ENCODE measurements at places on chromosomes 3 and 15.
A peak's percentile ranks its signal among the peaks of the same experiment; 100 is the strongest.

DNA sequence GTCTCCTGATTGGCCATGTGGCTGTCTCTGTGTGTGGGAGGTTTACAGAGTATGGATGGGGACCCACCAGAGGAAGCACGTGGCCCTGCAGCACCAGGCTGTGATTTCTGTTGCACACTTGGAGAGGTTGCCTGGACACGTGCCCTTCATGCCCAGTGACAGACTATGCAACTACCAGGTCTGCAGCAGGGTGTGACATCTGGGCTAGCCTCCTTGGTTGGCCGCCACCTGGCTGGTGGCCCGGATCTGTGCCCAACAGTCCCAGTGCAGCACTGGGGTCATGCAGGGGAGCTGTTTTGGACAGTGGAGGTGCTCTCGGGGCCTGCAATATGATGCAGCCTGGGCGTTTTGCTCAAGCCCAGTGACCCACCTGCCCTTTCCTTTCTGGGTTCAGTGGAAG lies 212.5 kb downstream of the UBE3A start:
- H3K4me1 ChIP-seq = no peaks in the 10 kb centered on the region
- DNase-seq = peak; percentile 53
- no peak overlapping the region for H3K4me3 ChIP-seq
- H3K36me3 ChIP-seq = no peaks in the 10 kb centered on the region

DNA sequence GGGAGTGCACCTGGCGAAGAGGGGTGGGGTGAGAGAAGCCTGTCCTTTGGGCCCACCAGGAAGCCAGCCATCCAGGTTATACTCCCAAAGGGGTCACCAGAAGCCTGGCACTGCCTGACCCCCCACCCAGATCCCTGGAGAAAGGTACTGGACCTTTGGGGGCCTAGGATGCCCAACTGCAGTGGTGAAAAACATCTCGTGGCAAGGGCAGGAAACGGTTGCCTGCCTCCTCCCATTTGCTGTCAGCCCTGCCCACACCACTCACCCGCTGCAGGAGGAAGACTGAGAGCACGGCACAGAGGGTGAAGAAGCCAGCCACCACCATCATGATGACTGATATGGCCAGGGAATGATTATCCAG lies 2.2 kb upstream of the ULK3 start:
- H3K4me1 ChIP-seq = peaks cover 21% of the 10 kb centered on the region
- no peak for DNase-seq
- H3K36me3 ChIP-seq = peaks cover 50% of the 10 kb centered on the region
- no peaks in the 10 kb centered on the region for H3K27me3 ChIP-seq

DNA sequence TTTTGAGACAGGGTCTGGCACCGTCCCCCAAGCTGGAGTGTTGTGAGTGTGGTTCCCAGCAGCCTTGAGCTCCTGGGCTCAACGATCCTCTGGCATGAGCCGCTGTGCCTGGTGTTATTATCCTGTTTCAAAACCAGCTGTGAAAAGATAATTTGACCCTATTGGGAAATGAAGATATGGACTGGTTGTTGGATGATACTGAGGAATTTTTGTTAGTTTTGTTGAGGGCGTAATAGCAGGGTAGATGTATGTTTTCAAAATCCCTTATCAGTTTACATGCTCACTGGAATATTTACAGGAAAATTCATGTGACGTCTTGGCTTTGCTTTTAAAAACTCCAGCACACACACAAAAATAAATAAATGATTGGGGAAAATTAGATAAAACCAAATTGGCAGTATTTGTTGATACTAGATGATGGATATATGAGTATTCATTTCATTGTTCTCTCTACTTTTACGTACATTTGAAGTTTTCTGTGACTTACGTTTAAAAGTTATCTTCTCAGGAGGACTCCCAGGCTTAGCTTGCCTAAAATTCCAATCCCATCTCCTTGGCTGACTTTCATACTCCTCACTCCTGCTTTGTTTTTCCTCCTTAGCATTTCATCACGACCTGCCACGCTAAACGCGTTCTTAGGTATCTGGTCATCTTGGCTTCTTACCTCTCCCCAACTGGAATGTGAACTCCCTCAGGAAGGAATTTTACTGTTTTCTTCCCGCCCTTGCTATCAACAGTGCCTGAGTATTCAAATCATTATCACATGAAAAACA lies 56.8 kb upstream of the TFRC start:
- DNase-seq = no peak
- H3K4me3 ChIP-seq = no peak overlapping the region
- no peak overlapping the region for H3K27ac ChIP-seq
- no peaks in the 10 kb centered on the region for H3K4me1 ChIP-seq

GRCh38 chr3:29612536-29612935 lies 331.7 kb downstream of the RBMS3 start:
- DNase-seq = no peak
- H3K27me3 ChIP-seq = no peaks in the 10 kb centered on the region
- H3K4me3 ChIP-seq = no peak overlapping the region
- no peaks in the 10 kb centered on the region for H3K4me1 ChIP-seq
- no peak overlapping the region for H3K27ac ChIP-seq

GRCh38 chr3:176119826-176120225 lies 1077.5 kb downstream of the TBL1XR1 start:
- H3K36me3 ChIP-seq = no peaks in the 10 kb centered on the region
- DNase-seq = no peak
- H3K4me3 ChIP-seq = no peak overlapping the region
- no peaks in the 10 kb centered on the region for H3K4me1 ChIP-seq
- no peaks in the 10 kb centered on the region for H3K27me3 ChIP-seq

DNA sequence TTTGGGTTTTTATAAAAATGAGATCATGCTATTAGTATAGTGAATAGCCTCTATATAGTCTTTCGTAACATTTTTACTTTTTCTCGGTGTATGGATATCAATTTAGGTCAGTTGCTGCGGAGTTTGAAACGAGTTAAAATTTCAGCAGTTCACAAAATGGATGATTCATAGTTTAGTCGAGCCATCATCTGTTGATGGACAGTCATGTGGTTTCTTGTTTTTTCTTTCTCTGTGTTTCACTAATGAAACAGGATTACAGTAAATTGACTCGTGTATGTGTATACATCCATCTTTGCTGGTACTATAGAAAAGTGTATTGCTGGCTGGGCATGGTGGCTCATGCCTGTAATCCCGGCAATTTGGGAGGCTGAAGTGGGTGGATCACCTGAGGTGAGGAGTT lies 106.8 kb downstream of the IGF1R start:
- H3K4me3 ChIP-seq = no peak overlapping the region
- H3K4me1 ChIP-seq = peaks cover 35% of the 10 kb centered on the region
- DNase-seq = no peak
- no peak overlapping the region for H3K27ac ChIP-seq
- H3K27me3 ChIP-seq = no peaks in the 10 kb centered on the region
- no peaks in the 10 kb centered on the region for H3K36me3 ChIP-seq

- no peaks in the 10 kb centered on the region for H3K4me1 ChIP-seq
- H3K27me3 ChIP-seq = no peaks in the 10 kb centered on the region
- H3K4me3 ChIP-seq = no peak overlapping the region
- no peak overlapping the region for H3K27ac ChIP-seq
- H3K36me3 ChIP-seq = no peaks in the 10 kb centered on the region
- DNase-seq = no peak
Observed at GRCh38 chr3:67916353-67916752, 261.9 kb upstream of the SUCLG2 start.

DNA sequence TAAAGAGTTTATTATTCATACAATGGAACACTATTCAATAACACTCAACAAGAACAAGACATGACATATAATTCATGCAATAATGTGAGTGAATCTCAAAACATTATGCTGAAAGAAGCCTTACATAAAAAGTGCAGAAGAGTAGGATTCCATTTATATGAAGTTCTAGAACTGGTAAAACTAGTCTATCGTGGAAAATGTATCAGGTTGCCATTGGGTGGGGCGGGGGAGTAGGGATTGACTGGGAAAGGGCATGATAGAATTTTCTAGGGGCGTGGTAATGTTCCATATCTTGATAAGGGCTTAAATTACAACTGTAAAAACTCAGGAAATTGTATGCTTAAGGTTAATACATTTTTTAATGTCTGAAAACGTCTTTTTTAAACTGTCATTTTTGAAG lies 247.9 kb downstream of the SATB1 start:
- H3K4me3 ChIP-seq = no peak overlapping the region
- H3K36me3 ChIP-seq = no peaks in the 10 kb centered on the region
- no peaks in the 10 kb centered on the region for H3K27me3 ChIP-seq

DNA sequence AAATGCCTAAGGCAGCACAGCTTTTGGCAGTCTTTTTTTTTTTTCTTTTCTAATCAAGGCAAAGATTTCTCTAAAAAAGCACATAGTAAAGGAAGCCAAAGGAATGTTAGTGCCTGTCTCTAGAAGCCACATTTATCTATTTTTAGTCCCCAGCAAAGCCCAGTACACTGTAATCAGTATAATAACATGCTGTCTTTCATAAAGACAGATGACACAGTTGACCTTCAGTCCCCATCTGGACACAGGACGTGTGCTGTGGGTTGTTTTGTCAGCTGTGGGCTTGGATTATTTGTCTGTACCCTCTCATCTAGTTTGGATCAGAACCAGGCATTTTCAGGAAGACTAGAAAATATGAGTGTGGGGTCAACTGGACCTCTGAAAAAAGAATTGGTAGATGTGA lies 110.4 kb upstream of the CTNNB1 start:
- no peaks in the 10 kb centered on the region for H3K27me3 ChIP-seq
- no peak overlapping the region for H3K27ac ChIP-seq
- H3K36me3 ChIP-seq = no peaks in the 10 kb centered on the region
- H3K4me1 ChIP-seq = peaks cover 6% of the 10 kb centered on the region
- no peak for DNase-seq

GRCh38 chr3:124767691-124768090 lies 37.4 kb downstream of the UMPS start:
- no peak overlapping the region for H3K4me3 ChIP-seq
- H3K27me3 ChIP-seq = no peaks in the 10 kb centered on the region
- no peak overlapping the region for H3K27ac ChIP-seq
- peaks cover 20% of the 10 kb centered on the region for H3K4me1 ChIP-seq
- no peak for DNase-seq

GRCh38 chr15:92664178-92664900 lies 8.8 kb upstream of the FAM174B start:
- no peaks in the 10 kb centered on the region for H3K36me3 ChIP-seq
- no peaks in the 10 kb centered on the region for H3K27me3 ChIP-seq
- DNase-seq = no peak
- no peak overlapping the region for H3K27ac ChIP-seq
- peaks cover 32% of the 10 kb centered on the region for H3K4me1 ChIP-seq

GRCh38 chr3:7793786-7794185 lies 707.8 kb upstream of the LMCD1 start:
- no peaks in the 10 kb centered on the region for H3K4me1 ChIP-seq
- no peaks in the 10 kb centered on the region for H3K27me3 ChIP-seq
- no peak for DNase-seq
- no peak overlapping the region for H3K27ac ChIP-seq
- H3K4me3 ChIP-seq = no peak overlapping the region
- no peaks in the 10 kb centered on the region for H3K36me3 ChIP-seq

All from heart left ventricle (tissue), 16 donors.